CD4-positive, alpha-beta T cell treated with Interleukin-2 at 100 ng/mL for 4 hours (primary cell): ENCODE measurements at places on chromosomes 11 and 22.

GRCh38 chr11:131378931-131379330 lies 8.5 kb downstream of the NTM start:
- DNase-seq: no peak

GRCh38 chr11:76206327-76207081 lies at the start of gene WNT11:
Gene WNT11 (minus strand): TSS chr11:76206502. CDS start chr11:76206407, 95 bp downstream.
- DNase-seq: peak; percentile 28

GRCh38 chr22:26213826-26214225 lies 44.6 kb downstream of the SEZ6L start:
- no peak for DNase-seq

- DNase-seq: no peak
Measured at GRCh38 chr11:95991545-95991944, 67.6 kb upstream of the MTMR2 start.

GRCh38 chr11:11969380-11970215 lies 38.8 kb downstream of the DKK3 start:
- no peak for DNase-seq

DNA sequence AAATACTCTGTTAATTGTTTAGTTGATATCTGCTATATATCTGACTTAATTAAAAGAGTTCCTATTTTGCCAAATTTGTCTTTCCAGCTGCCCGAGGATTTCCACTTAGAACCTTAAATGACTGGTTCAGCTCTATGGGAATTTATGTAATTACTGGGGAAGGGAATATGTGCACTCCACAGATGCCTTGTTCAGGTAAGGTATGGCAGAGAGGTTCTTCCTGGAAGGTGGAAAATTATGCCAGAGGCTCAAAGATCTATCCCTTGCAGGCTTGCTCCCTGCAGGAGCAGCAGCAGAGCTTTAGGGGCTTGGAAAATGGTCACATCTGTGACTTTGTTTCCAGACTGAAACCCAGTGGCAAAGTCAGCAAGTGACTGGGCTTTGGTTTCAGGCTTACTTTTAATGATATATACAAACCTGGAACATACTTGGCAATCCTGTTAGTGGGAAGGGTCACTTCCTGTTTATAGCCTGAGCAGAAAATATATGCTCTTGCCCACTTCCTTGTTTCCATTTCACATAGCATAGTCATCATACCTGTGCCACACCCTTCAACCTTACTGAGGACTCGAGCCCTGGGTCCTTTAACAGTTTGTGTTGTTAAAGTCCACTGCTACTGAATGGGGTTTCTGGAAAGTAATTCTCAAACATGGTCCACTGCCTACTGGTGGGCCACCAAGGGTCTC lies 23.7 kb downstream of the WBP2NL start:
- no peak for DNase-seq
